CD4-positive, alpha-beta T cell treated with Interleukin-4 for 4 hours (primary cell): ENCODE measurements at places on chromosomes 6 and 20.
A peak's percentile ranks its signal among the peaks of the same experiment; 100 is the strongest.

DNA sequence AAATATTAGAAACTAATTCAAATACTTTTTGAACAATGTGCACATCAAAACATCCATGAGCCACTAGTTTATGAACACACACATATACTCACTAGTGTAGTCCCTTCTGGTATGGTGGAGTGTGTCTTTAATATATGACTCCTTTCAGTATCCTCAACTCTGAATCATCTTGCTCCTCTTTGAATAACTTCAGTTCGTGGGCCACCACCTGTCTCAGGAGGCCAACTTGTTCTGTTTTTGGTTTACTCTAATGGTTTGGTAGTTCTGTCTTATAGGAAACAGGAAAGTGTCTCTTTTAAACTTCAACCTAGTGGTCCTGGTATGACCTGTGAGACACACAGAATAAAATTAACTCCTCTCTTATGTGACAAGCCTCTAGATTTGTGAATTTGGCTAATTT lies 55.6 kb downstream of the ZNF292 start:
- no peak for DNase-seq

- DNase-seq: no peak
Observed at GRCh38 chr6:44260451-44261297, 3.3 kb upstream of the SLC35B2 start.

DNA sequence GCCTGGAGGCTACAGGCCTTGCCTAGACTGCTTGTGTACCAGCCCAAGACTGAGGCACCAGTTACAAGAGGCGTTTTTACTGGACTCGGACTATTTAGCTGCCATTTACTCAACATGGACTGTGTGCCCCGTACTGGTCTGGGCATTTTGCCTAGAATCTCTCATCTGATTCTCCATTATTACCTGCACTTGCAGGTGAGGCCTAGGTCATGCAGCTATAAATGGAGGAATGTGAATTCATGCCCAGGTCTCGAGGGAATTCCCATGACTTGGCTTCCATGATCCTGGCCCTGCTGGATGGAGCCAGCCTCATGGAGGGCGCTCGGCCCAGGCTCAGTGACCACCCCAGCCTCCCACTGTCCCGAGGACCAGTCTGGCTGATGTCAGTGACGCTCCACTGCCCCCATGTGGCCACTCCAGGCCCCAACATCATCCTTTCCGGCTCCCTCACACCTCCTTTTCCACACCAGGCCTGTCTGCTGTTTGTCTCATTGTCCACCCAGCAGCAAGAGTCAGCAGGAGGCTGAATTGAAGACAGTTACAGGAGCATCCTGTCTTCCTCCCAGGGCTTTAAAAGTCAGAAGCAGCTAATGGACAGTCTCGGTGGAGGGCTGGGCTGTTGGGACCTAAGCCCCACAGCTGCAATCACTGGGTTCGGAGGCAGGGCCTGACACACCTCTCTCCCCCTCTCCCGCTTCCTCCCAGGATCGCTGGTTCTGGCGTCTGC lies 8.7 kb downstream of the MMP24OS start:
- DNase-seq: peak; percentile 29

GRCh38 chr6:84926189-84927155 lies 162.1 kb upstream of the TBX18 start:
- no peak for DNase-seq

DNA sequence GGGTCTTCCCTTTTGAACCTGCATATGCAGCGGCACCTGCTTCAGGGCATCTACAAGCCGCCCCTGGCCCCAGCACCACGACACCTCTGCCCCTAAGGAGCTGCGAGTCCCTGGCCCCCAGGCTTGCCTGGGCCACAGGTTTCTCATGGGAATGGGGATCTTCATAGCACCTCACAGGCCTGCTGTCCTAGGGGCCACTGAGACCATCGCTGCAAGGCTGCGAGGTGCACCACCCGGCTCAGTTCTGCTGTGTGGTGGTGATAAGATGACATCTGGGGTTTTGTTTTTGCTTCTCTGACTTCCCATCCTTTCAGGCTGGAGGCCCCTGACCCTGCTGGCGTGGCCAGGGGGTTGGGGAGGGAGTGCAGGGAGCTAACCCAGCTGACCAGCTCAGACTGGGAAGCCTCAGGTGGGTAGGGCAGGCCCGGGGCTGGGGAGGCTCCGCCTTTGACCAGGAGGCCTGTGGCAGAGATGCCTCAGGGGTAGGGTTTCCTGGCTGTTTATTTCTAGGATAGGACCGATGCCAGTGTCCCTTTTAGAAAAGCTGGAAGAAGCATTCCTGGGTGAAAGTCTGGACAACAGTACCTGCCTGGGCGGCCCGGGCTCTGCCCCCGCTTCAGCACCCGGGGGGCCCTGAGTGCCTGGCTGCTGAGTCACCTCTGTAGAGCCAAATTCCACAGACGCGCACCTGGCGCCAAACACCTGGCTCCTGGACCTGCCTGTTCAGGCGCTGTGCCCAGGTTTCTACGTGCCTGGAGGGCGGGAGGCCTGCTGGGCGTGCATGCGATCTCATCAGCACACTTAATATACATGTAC lies 264.7 kb downstream of the DLL1 start:
- DNase-seq: no peak

DNA sequence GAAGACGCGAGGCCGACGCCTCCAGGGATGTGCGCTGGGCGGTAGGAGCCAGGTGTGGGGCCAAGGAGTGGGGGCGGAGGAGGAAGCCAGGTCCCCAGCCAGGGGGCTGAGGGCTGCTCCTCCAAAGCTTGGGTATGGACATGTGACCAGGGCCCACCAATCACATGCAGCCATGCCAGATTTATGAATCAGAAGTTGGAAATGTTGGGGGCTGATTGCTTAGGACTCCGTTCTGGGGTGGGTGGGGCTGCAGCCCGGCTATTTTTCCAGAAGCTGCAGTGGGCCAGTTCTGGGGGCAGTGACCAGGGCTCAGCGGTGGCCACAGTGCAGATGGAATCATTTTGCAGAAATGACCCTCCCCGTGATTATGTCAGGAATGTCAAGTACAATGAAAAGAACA lies 96.0 kb downstream of the CEBPB start:
- no peak for DNase-seq
